ENCODE measurements at places on chromosomes 4 and X.

- peak; percentile 75 for DNase-seq
Measured at GRCh38 chrX:100928660-100929613, at the start of gene XKRX. Gene XKRX (minus strand): TSS chrX:100928917. CDS start chrX:100928304, 613 bp downstream.

DNA sequence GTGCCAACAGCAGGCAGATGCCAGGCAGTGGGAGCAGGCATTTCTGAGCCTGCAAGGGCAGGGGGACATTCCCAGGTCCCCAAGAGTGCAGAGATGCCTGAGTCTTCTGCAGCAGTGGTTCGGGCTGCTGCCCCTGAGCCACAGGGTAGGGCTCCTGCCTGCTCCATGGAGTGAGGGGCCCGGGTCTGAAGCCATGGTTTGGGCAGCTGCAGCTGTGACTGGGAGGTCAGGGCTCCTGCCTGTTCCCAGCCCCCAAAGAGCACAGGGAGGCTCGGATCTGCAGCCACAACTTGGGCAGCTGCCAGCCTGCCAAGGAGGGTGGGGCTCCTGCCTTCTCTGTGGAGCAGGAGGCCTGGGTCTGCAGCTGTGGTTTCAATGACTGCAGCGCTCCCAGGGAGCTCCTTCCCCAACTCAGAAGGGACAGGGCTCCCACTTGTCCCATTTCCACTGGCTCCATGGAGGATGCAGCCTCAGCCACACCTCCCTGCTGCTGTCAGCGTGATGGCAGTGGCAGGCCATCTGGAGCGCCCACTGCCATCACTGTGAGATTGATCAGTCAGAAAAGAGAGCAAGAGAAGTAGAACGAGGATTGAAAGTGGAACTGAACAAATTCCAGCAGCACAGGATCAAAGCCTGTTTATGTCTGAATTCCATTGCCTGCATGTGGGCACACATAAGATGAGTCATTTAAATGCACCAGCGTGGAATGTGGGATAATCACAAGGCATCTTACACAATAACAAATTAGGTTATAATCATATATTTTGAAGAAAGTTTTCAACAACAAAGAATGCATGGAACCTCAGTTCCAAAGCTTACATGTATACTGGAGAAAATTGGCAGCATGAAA, 93.1 kb upstream of the CXorf51A start:
- no peak for DNase-seq

DNA sequence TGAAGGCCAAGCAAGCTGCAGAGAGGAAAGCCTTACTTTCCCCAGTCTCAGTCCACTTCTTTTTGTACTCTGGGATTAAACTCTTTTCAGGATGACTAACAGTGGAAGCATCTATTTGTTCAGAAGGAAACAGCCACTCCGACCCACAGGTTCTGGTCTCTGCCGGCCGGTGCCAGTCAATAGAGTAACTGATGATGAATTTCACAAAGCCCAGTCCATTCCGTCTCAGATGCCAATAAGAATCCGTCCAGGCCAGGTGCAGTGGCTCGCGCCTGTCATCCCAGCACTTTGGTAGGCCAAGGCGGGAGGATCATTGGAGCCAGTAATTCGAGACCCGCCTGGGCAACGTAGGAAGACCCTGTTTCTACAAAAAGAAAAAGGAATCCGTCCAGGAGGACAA, 58.5 kb upstream of the HELT start:
- DNase-seq = no peak

DNA sequence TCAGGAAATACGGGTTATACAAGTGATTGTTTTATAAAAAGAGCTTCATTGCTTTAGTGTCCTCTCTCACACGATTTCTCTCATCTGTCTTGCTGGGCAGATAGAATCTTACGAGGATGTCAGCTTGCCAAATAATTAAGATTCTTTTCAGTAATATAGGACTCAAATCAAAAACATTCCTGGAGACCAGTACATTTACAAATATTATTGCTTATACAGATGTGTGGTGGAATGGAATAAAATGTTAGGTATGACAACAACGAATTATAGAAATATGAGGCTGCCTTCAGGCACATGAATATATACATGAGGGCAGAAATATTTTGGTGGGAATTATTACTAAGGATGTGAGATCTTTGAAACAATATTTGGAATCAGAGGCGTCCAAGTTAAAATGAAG, 88.9 kb downstream of the GC start:
- no peak for DNase-seq

- DNase-seq = no peak
Measured at GRCh38 chrX:151167791-151168345, 8.5 kb upstream of the GPR50 start.

- DNase-seq = no peak
Measured at GRCh38 chr4:7656244-7656800, 221.6 kb upstream of the PSAPL1 start.

- no peak for DNase-seq
Measured at GRCh38 chrX:109360301-109360700, 121.6 kb downstream of the GUCY2F start.

GRCh38 chr4:11471618-11472017, 42.9 kb upstream of the HS3ST1 start:
- DNase-seq = no peak

- no peak for DNase-seq
Measured at GRCh38 chr4:67658302-67658701, 42.7 kb downstream of the UBA6 start.

DNA sequence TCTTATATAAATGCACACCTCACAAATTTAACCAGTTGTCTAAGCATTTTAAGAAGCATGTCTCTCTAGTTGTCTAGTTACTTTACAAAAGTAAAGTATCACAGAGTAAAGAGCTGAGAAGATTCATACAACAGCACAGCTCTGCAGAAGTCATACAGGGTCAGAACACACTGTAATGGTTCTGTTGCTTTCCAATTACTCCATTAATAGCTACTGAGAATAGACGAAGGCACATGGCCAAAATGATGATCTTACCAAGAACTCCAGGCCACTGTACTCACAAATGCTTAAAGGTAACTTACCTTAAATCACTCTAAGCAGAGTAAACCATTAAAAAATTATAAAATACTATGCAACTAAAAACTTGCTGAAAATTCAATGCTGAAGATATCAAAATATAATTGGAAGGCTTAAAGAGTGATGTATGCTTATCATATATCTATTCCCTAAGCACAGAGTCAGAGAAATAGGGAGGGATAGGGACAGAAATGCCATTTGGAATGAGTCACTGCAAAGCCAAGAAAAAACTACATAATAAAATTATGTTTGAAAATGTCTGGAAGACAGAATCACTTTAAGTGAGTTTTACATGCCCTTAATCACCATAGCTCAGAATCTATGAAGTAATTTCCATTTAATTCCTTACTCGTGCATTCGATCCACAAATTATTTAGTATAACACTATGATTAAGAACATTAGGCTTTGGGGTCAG, 71.0 kb downstream of the DDX60L start:
- DNase-seq = no peak

Measured in NCI-H146 (cell line).